ENCODE measurements at places on chromosomes 1 and 21.

DNA sequence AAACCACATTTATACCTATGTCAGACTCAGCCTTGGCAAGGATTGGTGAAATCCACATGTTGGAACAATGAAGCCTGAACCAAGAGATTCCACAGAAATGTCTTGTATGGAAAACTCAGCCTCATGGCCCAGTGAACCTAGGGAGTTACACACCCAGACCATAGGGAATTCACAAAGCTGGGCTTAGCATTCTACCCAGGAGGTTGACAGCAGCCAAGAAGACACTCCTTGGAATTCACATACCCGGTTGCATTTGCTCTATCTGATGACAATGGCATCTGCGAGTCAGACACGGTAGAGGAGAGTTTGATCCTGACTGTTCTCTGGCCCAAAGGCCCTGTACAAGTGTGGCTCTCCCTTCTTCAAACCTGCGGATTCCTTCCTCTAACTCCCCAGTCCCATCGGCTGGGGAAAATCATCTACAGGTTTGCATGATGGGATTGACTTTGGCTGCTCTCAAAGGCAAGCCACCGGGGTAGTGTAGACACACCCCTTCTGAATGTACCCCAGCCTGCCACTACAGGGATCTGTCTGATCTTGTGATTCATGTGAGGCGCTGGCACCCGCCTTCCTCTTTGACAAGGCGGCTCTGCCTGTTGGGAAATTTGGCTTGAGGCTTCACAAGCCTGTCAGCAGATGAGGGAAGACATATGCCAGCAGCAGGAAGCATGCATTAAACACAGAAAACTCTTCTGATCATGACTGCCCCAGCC lies 297.3 kb upstream of the KAZN start:
- no peaks in the 10 kb centered on the region for H3K36me3 ChIP-seq
- DNase-seq, result no peak
- peaks cover 7% of the 10 kb centered on the region for H3K27me3 ChIP-seq

GRCh38 chr1:185676969-185677368 lies 57.2 kb upstream of the HMCN1 start:
- H3K27ac ChIP-seq, result no peak overlapping the region
- no peaks in the 10 kb centered on the region for H3K36me3 ChIP-seq
- no peak for DNase-seq

- H3K27me3 ChIP-seq, result no peaks in the 10 kb centered on the region
- H3K36me3 ChIP-seq, result peaks cover 50% of the 10 kb centered on the region
- H3K27ac ChIP-seq, result no peak overlapping the region
- H3K4me1 ChIP-seq, result peaks cover 28% of the 10 kb centered on the region
Measured at GRCh38 chr1:225629483-225629882, 23.4 kb downstream of the ENAH start.

GRCh38 chr1:59690171-59690930 lies 124.4 kb upstream of the HOOK1 start:
- DNase-seq, result no peak
- H3K4me1 ChIP-seq, result peaks cover 66% of the 10 kb centered on the region
- peaks cover 10% of the 10 kb centered on the region for H3K36me3 ChIP-seq
- H3K4me3 ChIP-seq, result no peak overlapping the region
- peaks cover 6% of the 10 kb centered on the region for H3K27me3 ChIP-seq

DNA sequence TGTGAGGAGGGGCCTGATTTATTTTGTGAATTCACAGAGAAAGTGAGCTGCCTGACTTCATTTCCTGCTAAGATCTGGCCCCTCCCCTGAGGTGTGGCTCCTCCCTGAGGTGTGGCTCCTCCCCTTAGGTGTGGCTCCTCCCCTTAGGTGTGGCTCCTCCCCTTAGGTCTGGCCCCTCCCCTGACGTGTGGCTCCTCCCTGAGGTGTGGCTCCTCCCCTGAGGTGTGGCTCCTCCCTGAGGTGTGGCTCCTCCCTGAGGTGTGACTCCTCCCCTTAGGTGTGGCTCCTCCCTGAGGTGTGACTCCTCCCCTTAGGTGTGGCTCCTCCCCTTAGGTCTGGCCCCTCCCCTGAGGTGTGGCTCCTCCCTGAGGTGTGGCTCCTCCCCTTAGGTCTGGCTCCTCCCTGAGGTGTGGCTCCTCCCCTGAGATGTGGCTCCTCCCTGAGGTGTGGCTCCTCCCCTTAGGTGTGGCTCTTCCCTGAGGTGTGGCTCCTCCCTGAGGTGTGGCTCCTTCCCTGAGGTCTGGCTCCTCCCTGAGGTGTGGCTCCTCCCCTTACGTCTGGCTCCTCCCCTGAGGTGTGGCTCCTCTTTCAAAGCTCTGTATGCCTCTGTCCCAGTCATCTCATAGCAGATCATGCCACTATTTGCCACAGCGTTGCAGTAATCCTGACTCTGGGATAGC lies 26.9 kb upstream of the LRRC3 start:
- no peak overlapping the region for H3K27ac ChIP-seq
- no peak overlapping the region for H3K4me3 ChIP-seq
- peaks cover 23% of the 10 kb centered on the region for H3K4me1 ChIP-seq
- H3K27me3 ChIP-seq, result peaks cover 8% of the 10 kb centered on the region

GRCh38 chr1:203206129-203206687 lies 19.7 kb upstream of the CHI3L1 start:
- DNase-seq, result no peak
- no peak overlapping the region for H3K27ac ChIP-seq
- H3K4me1 ChIP-seq, result peaks cover 16% of the 10 kb centered on the region
- no peak overlapping the region for H3K4me3 ChIP-seq
- peaks cover 7% of the 10 kb centered on the region for H3K27me3 ChIP-seq

GRCh38 chr1:97063532-97063931 lies 341.9 kb downstream of the PTBP2 start:
- H3K4me3 ChIP-seq, result no peak overlapping the region
- no peaks in the 10 kb centered on the region for H3K27me3 ChIP-seq
- H3K27ac ChIP-seq, result no peak overlapping the region
- DNase-seq, result no peak
- H3K4me1 ChIP-seq, result no peaks in the 10 kb centered on the region
- peaks cover 3% of the 10 kb centered on the region for H3K36me3 ChIP-seq

Data from nephron progenitor cell (in vitro differentiated cells).